Lung microvascular endothelial cell (primary cell): ENCODE measurements at places on chromosomes 1 and 21. TPM values are rescaled to one million over a fixed set of nuclear protein-coding genes. Genes with fewer than 3 reads are reported as not detected.

The NES gene
- 32.9 and 57.3 TPM in 2 replicates for total RNA-seq

The NTRK1 gene
- total RNA-seq = not detected in 2 replicates

DNA sequence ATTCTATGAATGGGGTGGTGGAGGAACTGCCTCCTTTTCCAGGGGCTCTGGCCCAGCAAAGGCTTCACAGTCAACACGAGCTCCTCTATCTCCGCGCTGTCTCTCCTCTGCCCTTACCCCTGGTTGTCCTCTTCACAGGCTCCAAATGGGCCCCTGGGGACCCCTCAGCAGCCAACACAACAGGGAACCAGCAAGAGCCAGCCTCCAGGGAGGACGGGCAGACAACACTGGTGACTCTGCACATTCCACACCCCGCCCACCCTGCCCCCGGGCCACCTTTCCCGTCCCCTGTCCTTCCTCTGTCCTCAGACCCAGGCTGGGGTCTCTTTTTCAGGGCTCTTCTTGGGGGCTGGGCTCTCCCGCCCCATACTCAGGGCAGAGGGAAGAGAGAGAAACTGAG is 17.5 kb upstream of the ETV3 start:
- DNase-seq = no peak

- peak; percentile 55 for DNase-seq
Observed at GRCh38 chr1:167935216-167936067, 1.0 kb upstream of the DCAF6 start.

DNA sequence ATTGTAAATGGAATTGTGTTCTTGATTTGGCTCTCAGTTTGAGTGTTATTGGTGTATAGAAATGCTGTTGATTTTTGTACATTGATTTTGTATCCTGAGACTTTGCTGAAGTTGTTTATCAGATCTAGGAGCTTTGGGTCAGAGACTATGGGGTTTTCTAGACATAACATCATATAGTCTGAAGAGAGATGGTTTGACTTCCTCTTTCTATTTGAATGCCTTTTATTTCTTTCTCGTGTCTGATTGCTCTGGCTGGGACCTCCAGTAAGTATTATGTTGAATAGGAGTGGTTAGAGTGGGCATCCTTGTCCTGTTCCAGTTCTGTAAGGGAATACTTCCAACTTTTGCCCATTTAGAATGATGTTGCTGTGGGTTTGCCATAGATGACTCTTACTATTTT is 39.1 kb upstream of the ANGPTL1 start:
- DNase-seq = no peak

DNA sequence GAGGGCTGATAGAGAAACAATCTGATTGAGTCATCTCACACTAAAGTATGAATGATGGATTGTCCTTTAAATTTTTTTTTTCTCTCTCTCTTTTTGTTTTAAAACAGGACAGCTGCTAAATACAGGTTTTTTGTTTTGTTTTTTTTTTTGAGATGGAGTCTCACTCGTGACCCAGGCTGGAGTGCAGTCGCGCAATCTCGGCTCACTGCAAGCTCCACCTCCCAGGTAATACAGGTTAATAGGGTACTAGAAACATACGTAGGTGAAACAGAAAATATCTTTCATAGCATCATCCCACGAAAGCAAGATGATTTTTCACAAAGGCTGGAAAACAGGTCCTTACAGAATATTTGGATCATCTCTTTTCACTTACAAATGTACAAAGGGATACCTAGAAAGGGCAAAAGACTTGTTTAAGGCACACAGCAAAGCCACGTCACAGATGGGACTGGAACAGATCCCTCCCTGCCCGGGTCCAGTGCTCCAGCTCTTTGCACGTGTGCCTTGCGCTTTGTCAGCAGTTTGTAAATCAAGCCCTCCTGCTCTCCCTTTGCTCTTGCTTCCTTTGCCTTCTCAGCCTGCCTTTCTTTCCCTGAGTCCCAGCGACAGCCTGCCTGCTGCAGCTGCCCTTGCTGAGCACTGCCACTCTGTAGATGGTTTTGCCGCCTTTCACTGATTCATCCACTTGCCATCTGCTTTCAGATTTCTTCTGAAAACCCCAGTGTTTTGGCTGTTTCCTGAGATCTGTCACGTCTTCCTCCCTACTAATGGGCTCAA is 171.3 kb upstream of the BEND5 start:
- no peak for DNase-seq
